ENCODE measurements at places on chromosomes 7 and 10.
A peak's percentile ranks its signal among the peaks of the same experiment; 100 is the strongest.

GRCh38 chr7:28487487-28487886 lies 75.2 kb downstream of the CREB5 start:
- DNase-seq: no peak

- no peak for DNase-seq
Observed at GRCh38 chr10:31288001-31288400, 31.0 kb upstream of the ZEB1 start.

DNA sequence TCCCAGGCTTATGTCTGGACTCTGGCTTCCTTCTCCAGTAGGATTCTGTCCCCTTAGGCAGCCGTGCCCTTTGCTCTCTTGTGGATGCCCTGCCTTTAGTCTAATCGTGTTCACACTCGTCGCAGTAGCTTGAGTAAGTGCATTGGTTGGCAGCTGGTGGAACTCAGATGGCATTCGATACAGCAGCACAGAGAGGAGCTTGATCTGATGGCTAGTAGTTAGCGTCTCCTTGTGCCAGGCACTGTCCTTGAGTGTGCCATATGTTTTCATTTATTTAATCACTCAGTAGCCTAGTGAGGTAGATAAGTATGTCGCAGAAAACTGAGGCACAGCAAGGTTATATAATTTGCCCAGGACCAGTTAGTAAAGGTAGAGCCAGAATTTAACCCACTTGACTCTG lies 18.2 kb upstream of the PARP12 start:
- no peak for DNase-seq

DNA sequence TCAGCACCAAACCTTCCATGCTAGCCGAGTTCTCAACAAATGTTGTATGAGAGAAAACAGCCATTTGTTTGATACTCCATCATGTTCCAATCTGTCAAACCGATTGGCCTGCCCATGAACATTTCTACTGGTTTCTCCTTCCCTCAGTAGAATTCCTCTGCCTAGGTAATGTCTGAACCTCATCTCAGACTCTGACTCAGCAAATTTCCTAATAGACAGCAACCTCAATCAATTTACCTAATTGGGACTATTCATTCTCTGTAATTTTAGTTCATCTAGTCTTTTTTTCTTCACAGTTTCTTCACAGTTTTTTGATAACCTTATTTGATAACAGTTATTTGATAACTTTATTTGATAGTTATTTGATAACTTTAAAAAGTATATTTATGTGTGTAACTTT lies 585.1 kb downstream of the DNAJB9 start:
- no peak for DNase-seq

GRCh38 chr7:23020742-23021401 lies 6.9 kb upstream of the HYCC1 start:
- DNase-seq: no peak

GRCh38 chr10:47013507-47014154 lies 102.4 kb downstream of the PTPN20 start:
- DNase-seq: no peak

GRCh38 chr7:151683615-151684407 lies 164.1 kb upstream of the RHEB start:
- no peak for DNase-seq

DNA sequence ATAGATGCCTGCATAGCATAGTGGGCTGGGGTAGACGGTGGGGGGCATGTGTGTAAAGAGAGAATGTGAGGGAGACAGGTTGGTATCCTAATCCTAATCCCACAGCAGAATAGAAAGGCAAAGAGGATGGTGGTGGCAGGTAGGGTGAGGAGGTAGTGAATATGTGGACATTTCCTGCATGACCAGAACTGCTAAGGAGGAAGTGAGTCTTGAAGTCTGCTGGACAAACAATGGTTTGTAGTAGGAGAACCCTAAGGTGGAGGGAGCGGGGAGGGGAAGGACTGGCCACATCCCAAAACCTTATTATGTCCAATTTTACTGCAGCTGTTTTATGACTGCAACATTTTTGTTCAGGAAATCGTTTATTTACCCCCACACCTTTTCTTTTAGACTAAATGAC lies 279.7 kb downstream of the AUTS2 start:
- DNase-seq: no peak

GRCh38 chr10:25113191-25114035 lies 61.4 kb upstream of the GPR158 start:
- DNase-seq: peak; percentile 71

- DNase-seq: no peak
Observed at GRCh38 chr10:133275684-133276092, 980 bp downstream of the ADAM8 start.

DNA sequence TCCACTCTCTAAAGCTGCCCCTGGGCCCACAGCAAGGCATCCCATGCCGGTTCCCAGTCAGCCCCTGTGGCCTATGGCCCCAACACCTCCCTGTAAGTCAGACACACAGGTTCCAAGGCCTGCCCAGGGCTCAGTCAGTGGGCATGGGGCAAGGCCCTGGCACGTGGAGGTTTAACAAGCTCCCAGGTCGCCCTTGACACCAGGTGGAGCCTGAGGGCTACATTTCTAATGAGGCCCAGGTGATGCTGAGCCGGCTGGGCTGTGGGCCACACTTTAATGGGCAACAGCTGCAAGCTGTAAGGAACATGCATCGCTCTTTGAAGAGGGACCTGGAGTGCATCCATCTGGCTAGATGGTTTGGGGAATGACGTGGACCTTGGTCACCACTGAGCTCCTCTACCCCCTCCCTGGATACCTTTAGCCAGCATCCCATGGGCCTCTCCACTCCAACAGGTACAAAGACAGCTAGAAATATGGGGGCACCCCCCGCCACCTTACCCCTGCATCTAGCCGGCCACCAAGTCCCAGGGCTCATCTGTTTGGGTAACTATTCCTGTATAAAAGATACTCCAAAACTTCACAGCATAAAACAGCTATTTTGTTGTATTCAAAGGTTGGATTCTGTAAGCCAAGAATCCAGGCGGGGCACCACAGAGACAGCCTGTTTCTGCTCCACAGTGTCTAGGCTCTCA lies 122.5 kb downstream of the OAT start:
- no peak for DNase-seq

DNA sequence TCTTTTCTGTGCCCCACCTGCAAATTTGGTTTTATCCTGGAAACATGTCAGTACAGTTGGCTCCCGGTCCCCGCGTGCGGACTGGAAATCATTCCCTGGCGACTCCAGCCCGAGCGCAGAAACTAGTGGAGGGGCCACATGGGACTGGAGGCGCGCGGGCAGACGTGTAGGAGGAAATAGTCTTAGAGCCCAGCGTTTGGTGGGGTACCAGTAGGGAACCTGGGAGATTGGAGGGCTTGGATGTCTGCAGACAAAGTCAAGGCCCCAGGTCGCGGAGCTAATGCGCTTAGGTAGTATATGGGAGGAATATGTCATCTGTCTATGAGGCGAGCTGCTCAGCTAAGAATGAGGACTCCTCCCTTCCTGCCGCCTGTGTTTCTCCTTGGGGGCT lies 1.3 kb downstream of the GALNT17 start:
- no peak for DNase-seq

GRCh38 chr7:133534816-133535215 lies 281.9 kb downstream of the EXOC4 start:
- DNase-seq: no peak

DNA sequence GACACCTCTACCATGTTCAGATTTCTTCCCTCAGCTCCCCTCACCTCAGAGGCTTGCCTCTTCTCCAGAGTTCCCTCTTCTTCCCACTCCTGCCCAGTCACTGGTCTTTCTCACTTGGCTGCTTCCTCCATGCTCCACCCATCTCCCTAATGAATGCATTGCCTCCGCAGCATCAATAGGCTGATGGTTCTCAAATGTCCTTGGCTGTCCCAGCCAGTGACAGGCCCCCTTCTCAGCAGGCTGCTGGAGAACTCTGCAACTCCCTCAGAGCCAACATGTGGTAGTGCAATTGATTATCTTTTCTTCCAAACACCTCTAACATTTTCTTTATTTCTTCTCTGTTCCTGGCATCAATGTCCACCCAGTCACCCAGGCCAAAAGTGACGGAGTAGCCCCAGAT lies 218.2 kb downstream of the RELN start:
- DNase-seq: no peak

GRCh38 chr7:70479153-70480021 lies 652.6 kb upstream of the GALNT17 start:
- DNase-seq: no peak

- no peak for DNase-seq
Observed at GRCh38 chr10:306675-307185, 171.5 kb downstream of the ZMYND11 start.

DNA sequence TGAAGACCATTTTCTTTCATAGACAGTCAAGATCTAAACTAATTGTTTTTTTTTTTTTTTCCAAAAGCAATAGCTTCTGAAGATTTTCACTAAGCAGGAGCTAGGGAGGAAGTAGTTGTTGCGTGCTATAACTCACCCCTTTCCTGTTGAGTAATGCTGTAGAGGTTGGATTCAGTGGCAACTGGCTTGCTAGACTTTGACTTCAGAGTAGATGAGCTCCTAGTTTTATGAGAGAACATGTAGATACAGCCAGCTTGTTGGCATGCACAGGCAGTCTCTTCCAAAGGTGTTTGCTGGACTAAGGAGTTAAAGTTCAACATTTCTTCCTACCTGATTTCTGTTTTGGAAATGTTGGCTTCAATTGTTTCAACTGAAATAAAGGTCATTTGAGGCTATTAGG lies 66.2 kb upstream of the MXI1 start:
- DNase-seq: no peak

- DNase-seq: peak; percentile 22
Observed at GRCh38 chr7:3559278-3559677, 258.2 kb downstream of the SDK1 start.

DNA sequence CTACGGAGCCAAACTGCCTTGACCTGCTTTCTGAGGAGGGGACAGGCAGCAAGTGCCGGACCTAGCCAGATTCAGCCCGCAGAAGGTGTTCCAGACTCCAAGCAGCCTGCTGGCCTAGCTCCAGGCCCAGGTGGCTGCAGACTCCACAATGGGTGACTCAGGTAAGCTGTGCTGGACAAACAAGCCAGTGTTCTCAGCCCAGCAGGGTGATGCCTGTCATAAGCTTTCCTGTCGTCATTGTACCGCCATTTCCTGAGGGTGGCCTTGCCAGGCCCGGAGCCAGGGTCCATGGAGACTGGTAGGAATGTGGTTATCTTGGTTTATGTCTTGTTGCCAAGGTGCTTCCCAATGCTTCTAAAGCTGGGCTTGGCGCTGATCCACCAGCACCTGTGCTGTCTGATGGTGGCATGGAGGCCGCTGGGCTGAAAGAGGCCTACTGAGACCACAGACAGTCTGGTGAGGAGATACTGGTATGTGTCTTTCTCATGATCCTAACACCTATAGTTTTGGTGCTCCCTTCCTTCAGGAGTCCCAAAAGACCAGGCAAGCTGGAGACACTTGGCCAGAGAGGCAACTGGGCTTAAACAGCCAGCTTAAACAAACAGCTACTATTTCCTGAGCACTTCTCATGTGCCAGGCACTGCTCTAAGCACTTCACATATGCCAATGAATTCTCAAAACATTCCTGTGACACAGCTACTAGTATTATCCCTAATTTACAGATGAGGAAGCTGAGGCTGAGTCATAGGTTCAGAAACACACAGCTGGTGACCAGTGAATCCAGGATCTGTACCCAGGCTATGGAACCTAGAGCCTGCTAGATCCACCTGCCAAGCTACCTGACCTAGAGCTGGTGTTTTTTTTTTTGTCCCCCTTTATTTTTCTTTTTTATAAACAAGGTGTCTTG lies 42.0 kb downstream of the ZC3HC1 start:
- DNase-seq: peak; percentile 53

DNA sequence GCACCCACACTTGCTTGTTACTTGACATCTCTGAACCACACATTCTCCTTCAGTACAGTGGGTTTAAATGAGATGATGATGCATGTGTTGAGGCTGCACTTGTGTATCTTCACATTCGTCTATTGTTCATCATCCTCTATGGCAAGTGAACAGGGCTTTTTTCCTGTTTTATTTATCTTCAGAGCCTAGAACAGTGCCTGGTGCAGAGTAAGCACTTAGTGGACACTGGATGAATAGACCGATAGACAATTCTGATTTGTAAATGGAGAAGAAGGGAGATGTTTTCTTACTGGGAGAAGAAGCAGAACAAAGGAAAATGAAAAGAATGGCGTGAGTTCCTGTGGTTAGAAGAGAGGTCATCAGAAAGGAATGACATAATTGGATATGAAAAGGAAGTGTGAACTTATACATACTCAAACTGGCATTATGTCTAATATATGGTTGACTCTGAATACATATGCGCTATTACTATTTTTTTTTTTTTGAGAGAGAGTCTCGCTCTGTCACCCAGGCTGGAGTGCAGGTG lies 99.7 kb downstream of the AVL9 start:
- DNase-seq: no peak

- DNase-seq: no peak
Observed at GRCh38 chr7:128398841-128399135, 11.0 kb downstream of the IMPDH1 start.

GRCh38 chr7:58086871-58087535 lies 637.0 kb downstream of the ZNF716 start:
- DNase-seq: no peak

DNA sequence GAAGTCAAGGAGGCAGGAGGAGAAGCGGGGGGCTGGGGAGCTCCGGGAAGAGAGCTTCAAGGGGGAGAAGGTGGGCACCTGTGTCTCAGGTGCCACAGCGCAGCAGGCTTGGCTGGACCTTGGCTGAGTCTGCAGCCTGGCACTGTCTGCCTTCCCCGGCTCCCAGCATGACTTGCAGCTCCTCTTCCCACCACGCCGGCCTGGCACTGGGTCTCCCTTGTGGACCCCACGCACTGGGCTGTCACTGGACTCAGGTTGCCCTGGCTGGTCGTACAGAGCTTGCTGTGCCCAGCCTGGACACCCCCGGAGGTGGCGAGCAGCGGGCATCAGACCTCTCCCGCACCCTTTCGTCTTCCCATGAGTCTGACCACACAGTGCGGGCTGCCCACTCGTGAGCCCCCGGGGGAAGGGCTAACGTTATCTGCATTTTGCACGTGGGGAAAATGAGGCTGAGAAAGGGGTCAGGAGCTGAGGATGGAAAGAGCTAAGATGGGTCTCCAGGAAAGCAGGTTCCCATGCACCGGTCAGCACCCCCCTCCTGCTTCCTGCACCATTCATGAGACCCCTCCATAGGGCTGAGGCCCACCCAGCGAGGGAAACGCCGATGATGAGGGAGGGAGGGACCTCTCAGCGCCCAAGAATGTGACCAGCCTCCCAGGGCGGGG lies 40.3 kb upstream of the PSMG3 start:
- DNase-seq: no peak

DNA sequence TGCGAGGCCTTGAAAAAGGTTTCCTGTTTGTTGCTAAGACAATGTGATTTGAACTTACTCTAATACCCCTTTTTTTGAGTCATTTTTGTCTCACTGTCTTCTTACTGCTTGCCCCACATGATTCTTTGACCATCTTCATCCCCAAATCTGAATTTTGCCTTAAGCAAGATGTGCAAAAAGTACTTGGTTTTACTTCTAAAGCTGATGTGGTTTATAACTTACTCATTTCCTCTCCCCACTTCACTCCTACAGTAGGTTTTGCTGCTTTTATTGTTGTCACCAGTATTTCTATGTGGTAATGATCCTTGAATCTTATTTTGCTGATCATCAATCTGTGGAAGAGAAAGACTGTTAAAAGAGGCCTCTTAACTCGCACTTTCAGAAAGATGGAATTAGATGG lies 396.4 kb downstream of the SDK1 start:
- no peak for DNase-seq

- DNase-seq: peak; percentile 97
Observed at GRCh38 chr7:27346531-27347275, 104.1 kb downstream of the EVX1 start.

- peak; percentile 88 for DNase-seq
Observed at GRCh38 chr7:2440608-2441245, 35.5 kb downstream of the GRIFIN start.

- DNase-seq: no peak
Observed at GRCh38 chr10:127278001-127278400, 81.6 kb upstream of the INSYN2A start.

Measured in prostate gland (tissue), 2 donors.